Brain microvascular endothelial cell (primary cell): ENCODE measurements at places on chromosomes 7 and 10.

GRCh38 chr10:31590023-31590800 lies 271.2 kb downstream of the ZEB1 start:
- DNase-seq = no peak

GRCh38 chr10:84890706-84891105 lies 562.3 kb downstream of the CCSER2 start:
- DNase-seq = no peak

DNA sequence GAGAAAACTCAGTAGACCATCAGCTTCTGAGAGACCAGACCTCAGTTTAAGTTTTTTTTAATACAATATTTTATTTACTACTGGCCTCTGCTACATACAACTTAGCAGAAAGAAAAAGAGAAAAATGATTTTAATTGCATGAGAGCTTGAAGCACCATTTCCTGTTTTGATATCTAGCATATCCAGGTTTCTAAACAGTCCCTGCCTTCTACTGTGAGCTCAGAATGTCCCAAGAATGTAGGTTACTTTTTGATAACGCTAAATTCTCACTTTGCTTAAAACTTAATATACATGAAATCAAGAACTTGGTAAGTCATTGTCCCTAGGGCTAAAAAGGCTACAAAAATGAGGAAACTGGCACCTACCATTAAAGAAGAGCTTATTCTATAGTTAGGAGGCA lies 7.0 kb downstream of the TMEM243 start:
- DNase-seq = no peak

DNA sequence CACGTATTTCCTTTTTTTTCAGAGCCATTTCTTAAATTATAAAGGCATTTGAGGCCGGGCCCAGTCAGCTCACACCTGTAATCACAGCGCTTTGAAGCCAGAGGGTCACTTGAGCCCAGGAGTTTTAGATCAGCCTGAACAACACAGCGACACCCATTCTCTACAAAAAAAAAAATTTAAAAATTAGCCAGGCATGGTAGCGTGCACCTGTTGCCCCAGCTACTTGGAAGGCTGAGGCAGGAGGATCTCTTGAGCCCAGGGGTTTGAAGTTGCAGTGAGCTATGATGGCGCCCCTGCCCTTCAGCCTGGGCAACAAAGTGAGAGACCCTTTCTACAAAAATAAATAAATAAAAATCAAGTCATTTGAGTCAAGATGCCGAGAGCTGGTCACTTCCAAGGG lies 3.0 kb downstream of the TMEM130 start:
- no peak for DNase-seq

GRCh38 chr7:28732071-28732869 lies 225.9 kb downstream of the TRIL start:
- DNase-seq = peak; percentile 77

GRCh38 chr7:74453322-74454011 lies at the start of gene GTF2IRD1:
Gene GTF2IRD1, plus strand, starts transcription at chr7:74453906. Its CDS starts 54,175 bp downstream, at chr7:74508081.
- DNase-seq = peak; percentile 67

DNA sequence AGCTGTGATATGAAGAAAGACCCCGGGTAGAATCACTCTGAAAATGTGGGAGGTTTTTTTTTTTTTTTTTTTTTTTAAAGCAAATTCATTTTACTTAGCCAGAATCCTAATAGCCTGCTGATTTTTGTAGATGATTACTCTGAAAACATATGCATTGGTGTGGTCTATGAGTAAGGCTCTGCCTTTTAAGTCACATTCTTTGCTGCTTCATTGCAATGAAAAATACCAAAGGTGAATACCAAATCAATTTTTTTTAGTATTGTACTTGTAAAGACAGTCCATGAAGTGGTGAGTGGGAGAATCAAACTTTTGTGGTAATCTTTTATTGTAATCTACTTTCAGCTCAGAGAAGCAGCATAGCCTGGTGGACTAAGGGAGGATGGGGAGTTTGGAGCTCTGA lies 130.3 kb downstream of the SDK1 start:
- DNase-seq = no peak

DNA sequence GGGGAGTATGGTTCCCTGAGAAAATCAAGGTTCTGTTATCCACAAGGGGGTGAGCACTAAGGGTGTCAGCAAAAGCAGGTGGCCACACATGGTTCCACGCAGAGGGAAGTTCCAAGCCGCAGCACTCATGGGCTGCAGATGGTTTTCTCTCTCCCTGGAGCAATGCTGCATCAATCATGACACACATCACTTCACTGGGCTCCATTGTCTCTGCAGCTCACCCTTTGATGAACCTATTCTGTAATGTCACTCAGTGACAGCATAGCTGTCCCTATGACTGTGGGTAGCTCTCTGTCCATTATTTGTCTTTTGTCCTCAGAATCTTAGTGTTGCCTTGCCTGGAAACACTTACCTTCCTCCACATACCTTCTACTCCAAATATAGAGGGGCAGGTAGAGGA lies 34.8 kb downstream of the LRRC18 start:
- DNase-seq = no peak

DNA sequence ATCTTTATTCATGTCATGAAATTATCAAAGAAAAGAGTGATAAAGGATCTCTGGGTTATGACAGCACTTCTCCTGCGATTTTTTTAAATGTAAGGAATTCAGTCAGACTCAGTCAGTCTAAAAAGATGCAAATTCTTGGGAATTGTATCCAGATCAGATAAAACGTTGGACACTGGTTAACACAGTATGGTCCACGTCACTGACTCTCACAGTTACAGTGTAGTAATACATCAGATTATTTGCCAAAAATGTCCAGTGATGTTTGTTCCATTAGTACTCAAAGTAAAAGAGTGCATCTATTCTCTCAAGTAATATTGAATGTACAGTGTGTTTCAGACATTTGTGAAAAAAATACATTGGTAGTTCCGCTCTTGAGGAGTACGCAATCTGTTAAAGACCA lies 224.5 kb downstream of the PCDH15 start:
- no peak for DNase-seq

- DNase-seq = no peak
Measured at GRCh38 chr7:69430384-69431021, 167.8 kb upstream of the AUTS2 start.

DNA sequence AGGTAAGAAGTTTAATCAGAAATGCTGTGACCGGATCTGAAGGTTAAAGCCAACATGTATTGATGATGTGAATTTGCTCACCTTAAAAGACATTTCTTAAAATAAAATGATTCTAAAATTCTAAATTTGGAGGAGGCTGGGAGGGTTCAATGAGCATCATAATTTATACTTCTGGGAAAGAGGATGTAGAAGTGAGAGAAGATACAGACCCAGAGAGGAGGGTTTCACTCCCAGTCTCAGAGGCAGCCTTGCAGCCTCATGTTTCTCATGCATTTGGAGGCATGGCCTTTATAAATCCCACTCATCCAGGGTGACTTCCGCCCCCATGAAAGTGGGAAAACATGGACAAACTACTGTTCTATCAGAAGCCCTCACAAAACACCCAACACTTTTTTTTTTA lies 305.6 kb upstream of the PITRM1 start:
- DNase-seq = no peak

DNA sequence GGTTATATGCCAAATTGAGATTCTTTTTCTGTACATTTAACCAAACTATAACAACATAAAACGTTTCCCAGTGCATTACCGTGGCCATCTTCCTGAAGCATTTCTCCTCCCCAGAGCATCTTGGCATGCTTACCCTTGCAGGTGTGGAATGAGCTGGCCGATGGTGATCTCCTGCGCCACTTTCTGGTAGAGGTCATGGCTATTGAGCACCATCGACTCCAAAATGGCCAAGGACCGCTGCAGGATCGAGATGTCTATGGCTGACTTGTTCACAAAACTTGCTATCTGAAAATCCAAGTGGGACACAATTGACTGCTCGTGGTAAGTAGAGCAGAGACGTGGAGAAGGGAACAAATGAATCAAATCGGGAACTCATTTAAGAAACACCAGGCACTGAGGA lies 223.9 kb downstream of the ELMO1 start:
- no peak for DNase-seq

GRCh38 chr10:672203-672602 lies 17.3 kb downstream of the DIP2C start:
- DNase-seq = no peak

DNA sequence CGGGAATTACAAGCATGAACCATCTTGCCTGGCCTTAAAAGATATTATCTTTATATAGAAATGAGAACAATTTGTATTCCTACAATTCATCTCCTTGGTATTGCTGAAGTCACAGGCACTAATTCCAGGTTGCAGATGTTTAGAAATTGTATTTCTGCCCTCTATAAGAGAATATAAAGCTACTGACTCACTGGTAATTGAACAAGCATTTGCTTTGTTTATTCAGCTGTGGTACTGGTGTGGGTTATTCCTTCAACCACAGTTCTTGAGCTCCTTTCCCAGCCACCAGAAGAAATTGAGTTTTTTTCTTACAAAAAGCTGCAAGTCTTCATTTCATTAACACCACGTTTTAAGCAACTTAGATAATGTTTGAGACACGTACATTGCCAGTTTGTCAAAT lies 29.0 kb upstream of the MPP7 start:
- peak; percentile 87 for DNase-seq

DNA sequence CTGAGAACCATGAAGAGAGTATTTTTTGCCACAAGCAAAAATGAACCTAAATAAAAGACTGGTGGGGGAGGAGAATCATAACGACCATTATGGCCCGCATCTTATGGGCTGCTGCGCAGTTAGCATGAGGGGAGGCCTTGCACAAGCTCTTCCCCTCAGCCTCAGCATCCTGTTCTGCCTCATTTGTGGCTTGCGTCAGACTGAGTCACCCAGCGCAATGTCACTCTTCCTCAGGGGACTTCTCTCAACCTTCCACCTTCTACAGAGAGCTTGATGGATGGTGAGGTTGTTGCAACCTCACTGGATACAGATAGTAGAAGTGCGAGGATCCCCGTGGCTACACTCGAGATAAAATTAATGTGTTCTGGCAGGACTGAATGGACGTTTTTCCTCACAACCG lies 16.8 kb upstream of the GPR15LG start:
- no peak for DNase-seq

- DNase-seq = no peak
Measured at GRCh38 chr7:151732834-151733592, 143.9 kb downstream of the PRKAG2 start.

DNA sequence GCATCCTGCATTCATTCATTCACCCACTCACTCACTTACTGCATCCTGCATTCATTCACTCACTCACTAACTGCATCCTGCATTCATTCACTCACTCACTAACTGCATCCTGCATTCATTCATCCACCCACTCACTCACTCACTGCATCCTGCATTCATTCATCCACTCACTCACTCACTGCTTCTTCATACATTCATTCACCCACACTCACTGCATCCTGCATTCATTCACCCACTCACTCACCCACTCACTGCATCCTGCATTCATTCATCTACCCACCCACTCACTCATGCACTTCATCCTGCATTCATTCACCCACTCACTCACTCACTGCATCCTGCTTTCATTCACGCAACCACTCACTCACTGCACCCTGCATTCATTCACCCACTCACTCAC lies 1.5 kb upstream of the SNX8 start:
- no peak for DNase-seq

- peak; percentile 49 for DNase-seq
Measured at GRCh38 chr10:52644373-52645186, 128.0 kb downstream of the MBL2 start.

GRCh38 chr10:62154231-62154630 lies 114.4 kb downstream of the RTKN2 start:
- no peak for DNase-seq

- DNase-seq = peak; percentile 4
Measured at GRCh38 chr7:43303740-43304241, 191.3 kb downstream of the HECW1 start.

DNA sequence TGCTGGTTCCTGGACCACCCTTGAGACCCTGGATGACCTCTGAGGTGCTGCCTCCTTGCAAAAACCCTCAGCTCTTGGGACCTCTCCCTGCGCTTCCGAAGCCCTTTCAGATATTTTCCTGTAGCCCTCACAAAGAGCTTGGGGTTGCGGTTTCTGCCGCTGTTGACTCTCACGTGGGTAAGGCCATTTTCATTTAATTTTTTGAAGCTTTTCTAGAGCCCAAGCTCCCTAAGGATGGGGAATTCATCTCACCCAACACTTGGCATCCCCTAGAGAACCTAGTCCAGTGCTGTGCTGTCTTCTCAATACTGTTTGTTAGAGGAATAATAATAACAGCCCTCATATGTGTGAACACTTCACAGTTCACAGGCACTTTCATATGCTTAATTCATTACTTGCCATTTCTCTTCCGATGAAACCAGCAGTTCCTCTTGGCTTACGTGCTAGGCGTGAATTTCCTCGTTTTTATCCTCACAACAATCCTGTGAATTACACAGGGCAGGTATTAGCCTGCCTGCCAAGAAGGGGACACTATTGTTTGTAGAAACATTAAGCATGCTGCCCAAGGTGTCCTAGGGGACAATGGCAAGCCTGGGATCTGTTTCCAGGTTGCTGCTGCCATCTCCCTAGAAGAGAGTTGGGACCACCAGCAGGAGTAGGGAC lies 71.6 kb upstream of the CTBP2 start:
- DNase-seq = no peak

- no peak for DNase-seq
Measured at GRCh38 chr7:52197221-52197620, 838.2 kb upstream of the POM121L12 start.
